ENCODE measurements at places on chromosomes 13 and 19.

DNA sequence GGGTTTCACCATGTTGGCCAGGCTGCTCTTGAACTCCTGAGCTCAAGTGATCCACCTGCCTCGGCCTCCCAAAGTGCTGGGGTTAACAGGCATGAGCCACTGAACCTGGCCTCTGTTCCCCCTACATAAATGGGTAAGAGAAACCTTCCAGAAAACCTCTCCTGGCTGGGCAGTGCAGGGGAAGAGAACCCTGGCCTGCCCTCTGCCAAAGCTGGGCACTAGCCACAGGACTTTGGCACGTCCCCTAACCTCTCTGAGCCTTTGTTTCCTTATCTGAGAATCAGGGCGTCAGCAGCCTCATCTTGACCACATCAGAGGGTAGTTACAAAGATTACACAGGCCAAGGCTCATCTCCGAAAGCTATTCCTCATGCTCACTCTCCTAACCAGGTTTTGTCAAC lies 2.2 kb downstream of the SBSN start:
- no peak for DNase-seq

DNA sequence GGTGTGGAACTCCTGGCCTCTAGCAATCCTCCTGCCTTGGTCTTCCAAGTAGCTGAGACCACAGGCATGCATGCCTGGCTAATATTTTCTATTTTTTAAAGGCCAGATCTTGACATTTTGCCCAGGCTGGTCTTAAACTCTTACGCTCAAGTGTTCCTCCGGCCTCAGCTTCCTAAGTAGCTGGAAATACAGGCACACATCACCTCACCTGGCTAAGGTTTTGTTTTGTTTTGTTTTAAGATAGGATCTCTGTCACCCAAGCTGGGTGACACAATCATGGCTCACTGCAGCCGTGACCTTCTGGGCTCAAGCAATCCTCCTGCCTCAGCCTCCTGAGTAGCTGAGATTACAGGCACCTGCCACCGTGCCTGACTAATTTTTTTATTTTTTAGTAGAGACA lies 5.5 kb upstream of the RLN3 start:
- DNase-seq, result no peak

GRCh38 chr13:106490569-106491321 lies 44.7 kb downstream of the EFNB2 start:
- DNase-seq, result no peak

DNA sequence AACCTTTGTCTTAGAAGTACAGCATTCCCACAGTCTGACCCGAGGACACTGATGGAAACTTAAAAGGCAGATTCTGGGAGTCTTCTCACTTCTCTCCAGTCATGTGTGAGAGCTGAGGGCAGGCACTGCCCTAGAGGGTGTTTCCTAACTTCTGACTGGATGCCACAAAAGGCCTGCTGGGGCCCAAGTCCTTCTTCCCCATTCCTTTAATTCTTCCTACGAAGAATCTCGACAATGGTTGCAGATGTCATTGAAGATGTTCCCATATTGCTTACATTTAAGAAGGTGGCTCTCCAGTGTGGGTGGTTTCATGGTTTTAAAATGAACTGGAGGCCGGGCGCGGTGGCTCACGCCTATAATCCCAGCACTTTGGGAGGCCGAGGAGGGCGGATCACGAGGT lies 27.4 kb upstream of the ZNF564 start:
- no peak for DNase-seq

DNA sequence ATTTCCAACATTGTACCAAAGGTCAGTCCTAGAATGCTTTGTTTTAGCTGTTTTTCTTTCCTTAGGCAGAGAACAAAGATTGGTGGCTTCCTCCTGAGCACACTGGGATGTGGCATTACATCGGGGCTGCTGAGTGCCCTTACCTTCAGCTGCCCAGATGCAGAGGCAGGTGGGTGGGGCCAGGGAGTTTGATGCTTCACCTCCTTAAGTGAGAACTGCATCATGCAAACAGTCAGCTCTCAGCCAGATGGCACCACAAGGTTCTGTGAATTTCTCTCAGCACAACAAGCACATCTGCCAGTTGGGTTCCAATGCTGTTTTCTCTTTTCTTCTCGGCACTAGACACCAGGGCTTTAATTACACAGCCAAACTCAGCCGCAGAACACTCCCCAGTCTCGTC lies 87.4 kb upstream of the UBL3 start:
- DNase-seq, result no peak

- DNase-seq, result no peak
Measured at GRCh38 chr13:50375792-50376191, 360.5 kb downstream of the KCNRG start.

- no peak for DNase-seq
Measured at GRCh38 chr19:14368011-14368513, 13.2 kb upstream of the ADGRE5 start.

DNA sequence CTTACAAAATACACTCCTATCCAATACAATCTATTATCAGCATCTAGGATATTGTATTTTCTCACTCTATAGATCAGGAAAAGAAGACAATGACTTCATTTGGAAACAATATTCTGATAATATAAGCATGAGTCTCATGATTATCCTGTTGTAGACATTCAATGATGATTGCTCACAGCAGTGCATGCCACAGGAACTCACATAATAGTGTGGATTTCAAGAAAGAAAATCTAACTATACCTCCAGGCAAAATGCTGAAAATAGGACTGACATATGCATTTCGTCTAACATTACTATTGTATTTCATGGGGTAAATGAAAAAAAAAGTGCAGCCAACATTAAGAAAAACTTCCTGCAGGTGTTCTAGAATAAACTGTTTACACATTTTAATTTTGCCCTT lies 122.6 kb downstream of the POSTN start:
- no peak for DNase-seq

- no peak for DNase-seq
Measured at GRCh38 chr19:51181913-51182419, 39.9 kb downstream of the SIGLEC7 start.

DNA sequence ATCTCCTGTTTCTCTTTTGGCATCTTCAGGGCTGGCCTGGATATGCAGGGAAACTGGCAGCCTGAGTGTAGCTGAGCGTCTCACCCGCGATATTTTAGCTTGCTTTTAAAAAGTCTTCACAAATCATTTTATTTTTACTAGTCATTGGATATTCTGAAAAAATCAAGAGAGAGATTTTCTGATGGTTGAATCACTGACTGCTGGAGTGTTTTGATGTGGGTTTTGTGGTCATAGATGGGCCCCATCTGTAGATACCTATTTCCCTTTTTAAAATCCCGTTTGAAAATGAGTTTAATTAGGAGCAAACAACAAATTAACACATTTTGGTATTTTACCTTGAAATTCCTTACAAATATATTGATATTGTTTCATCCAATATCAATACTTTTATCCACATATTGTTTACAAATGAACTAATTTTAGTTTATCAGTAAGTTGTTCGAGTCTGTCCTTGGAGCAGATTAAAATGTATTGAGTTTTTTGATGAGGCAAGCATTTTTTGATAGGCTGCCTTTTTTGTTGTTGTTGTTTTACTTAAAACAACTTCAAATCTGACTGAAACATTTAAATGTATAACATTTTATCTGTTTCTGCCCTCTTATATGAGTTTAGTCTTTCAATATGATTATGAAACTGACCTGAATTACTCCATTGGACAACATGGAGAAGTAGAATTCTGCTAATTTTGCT lies 21.5 kb upstream of the OXGR1 start:
- no peak for DNase-seq

DNA sequence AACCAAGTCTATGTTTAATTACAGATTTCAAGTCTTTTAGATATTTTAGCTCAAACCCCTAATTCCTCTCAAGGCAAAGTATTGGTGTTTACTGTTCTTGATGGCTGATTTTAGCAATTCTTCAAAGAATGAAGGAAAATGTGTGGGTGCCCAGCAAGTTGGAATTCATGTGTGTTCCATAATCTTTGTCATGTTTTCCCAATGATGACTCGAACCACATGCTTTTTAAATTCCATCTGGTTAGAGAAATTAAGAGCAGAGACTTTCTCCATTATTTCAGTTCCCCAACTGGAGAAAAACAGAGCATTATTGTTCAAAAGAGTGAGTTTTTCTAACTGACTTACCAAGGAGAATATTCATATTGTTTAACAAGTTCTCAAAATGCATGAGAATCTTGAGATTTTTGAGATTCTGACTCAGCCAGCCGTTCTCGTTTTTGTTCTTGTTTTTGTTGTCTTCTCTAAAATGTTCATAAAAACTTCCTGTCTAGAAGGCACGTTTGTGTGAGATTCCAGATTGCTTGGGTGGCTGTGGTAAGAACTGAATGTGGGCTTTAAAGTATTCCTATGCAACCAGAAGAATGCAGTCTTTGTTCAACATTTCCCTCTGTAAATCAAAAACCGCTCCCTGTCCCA lies 404.7 kb downstream of the IRS2 start:
- DNase-seq, result no peak

DNA sequence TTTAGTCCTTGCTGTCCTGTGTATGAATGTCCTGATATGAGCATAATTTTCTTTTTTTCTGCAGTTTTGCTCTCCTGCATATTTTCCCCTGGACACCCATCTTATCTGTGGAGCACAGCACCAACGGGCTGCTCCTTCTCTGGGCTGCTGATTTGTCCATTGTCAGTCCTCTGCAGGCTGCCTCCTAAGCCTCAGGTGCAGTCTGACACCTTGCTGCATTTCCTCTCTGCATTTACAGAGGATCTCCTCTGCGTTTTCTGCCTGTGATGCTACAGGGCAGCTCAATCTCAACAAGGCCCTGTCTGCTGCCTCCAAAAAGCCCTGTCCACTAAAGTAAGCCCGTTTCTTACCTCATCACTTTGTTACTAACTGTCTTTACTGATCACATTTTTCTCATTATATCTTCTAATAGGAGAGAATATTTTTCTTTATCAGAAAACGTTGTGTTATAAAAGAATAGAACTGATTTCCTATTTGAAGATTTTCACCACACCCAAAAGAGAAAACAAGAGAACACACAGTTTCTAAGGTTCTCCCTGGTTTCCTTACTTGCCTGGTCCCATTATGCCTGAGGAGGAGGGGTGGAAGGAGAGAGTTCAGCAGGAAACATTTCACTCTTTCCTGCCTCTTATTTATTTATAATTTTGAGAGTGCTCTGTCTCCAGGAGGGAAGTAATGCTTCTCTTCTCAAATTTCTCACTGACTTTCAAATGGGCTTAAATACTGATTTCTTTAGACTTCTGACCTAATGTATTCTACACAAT lies 65.6 kb upstream of the TDRD3 start:
- DNase-seq, result no peak

GRCh38 chr13:91647361-91647990 lies 249.1 kb downstream of the GPC5 start:
- DNase-seq, result no peak

DNA sequence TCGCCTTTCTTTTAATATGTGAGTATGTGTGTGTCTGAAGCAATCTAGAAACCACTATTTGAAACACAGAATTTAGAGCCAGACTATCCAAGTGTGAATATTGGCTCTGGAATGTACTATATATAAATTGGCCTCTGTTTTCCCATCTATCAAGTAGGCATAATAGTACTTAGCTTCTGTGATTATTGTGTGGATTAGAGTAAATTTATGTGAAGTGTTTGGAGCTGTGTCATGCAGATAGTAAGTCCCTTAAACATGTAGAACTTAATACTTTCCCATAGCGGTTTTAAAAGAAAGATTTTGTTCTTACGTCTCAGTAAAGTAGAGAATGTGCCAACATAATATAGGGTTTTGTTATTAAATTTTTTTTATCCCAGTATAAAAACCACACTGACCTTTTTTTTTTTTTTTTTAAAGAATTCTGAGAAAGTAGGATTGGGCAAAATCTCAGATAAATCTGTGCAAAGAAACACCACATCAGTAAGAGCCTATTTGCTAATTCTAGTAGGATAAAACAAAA lies 432.3 kb downstream of the RFC3 start:
- DNase-seq, result no peak

GRCh38 chr19:15902254-15902653 lies 4.4 kb upstream of the CYP4F2 start:
- DNase-seq, result no peak

DNA sequence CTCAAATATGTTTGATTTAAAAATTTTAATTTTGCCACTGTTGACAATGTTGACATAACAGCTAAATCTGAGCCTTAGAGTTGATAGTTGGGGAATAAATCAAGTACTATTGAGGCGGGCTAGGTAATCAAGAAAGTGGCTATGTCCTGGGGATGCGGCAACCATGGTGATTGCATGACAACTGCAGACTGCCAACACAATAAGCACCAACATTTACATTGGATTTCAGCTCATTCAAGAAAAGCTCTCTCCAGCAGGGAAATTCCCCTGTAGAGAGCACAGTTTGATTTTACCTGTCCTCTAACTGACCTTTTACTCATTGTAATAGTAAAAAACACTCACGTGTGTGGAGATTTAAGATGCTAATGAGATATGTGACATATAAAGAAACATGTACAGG lies 63.1 kb downstream of the ZNF100 start:
- no peak for DNase-seq

DNA sequence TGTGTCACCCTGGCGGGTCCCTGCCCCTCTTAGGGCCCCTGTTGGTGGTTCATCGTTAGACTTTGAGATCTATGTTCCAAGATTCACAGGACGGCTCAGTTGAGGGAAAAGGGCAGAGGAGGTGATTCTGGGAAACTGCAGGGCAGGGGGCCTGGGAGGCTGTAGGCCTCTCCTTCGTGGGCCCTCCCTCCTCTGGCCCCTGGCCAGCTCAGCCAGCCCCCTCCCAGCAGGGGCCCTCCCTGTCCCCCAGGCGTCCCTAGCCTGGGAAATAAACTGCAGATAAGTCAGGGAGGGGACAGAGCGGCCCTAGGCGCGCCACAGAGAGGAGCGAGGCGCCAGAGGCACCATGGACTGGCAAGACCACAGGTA lies 6.5 kb downstream of the HIF3A start:
- no peak for DNase-seq

DNA sequence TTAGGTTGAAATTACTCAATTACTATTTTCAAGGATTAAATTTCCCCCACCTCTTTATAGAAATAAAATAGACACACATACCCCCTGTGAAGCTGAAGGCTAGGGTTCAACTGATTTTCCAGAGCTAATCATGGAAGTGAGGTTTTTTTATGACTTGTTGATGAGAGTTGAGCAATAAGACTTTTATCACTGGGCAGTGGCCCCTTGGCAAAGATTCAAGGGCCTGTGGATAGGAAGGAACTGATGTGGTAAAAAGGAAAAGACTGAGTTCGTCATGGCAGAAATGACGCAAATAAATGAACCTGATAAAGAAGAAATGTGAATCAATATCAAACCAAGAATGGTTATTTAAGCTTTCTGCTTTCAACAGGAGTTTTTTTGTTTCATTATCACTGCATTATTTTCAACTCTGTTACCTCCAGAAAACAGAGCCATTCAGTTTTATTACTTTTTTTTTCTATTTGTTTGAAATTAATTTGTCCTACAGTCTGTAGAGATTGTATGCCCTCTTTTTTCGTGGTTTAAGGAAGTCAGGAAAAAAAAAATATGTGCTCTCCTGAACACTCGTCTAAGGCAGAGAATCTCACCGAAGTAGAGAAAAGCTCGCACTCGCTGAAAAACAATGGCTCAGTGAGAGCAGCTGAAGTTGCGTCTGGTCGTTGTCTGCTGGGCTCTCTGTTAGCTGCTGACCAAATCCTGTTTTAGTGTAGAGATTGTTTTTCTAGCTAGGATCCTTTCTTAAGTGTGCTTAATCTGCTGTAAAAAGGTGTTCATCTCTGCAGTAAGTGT lies 38.9 kb downstream of the STOML3 start:
- DNase-seq, result no peak

- no peak for DNase-seq
Measured at GRCh38 chr19:45424191-45425058, 708 bp upstream of the ERCC1 start.

- DNase-seq, result no peak
Measured at GRCh38 chr13:29573190-29573589, 22.3 kb downstream of the SLC7A1 start.

GRCh38 chr13:25493931-25494640 lies 122.3 kb downstream of the ATP8A2 start:
- no peak for DNase-seq

Measured in urinary bladder (tissue), 4 donors.